H54 (cell line): ENCODE measurements at places on chromosomes 1 and 21.

DNA sequence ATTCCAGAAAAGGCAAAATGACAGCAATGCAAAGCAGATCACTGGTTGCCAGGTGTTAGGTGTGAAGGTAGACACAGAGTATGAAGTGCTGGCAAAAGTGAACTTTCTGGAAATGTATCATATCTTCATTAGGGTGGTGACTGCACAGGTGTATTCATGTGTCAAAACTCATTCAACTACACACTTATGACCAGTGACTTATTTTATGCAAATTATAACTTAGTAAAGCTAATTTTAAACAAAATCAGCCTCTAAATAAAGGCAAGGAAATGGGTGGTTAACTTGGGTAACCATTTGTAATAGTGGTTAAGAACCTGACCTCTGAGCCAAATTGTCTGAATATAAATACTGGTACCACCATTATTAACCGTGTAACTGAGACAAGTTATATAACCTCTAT lies 7.4 kb downstream of the COP1 start:
- DNase-seq, result no peak

DNA sequence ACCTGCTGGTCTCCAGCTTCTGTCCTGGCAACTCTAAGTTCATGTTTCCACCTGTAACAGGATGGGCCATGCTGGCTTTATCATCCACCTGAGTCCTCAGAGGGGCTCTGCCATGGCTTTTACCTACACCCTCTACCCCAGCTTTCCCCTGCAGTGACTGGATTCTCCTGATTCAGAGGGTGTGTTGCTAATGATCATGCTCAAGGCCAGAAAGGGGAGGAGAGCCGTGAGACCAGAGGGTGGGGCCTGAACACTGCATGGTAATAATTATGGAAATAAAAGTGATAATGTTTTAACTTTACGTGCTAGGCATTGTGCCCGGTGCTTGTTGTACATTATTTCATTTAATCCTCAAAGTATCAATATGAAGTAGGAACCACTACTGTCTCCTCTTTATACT lies 53.3 kb downstream of the CNIH3 start:
- no peak for DNase-seq

DNA sequence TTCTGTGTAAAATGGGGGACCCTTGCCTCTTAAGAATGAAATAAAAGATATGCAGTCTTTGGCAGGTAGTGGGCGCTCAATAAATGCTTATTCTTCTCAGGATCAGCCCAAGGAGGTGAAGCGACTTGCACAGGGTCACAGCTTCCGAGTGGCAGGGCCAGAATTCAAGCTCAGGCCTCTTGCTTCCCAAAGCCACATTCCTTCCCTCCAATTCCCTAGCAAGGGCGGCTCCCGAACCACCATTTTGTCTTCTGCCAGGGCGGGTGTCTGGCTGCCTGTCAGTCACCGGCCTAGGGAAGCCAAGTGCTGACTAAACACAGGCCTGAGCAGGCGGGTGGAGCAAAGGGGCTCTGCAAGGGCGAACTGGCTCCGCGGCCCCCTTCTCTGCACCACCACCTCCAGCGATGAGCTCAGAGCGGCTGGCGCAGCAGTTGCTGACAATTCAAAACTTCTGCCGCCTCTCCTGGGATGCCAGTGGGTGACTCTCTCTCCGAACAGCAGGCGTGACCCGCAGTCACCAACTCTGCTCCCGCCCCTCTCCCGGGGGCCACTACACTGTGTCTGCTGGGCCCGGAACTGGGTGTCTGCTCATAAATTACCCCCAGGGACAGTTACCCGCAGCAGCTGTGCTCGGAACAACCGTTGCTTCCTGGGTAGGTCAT lies 10.8 kb downstream of the GPR3 start:
- DNase-seq, result no peak

- no peak for DNase-seq
Measured at GRCh38 chr21:44579833-44580144, 615 bp downstream of the KRTAP10-5 start.

DNA sequence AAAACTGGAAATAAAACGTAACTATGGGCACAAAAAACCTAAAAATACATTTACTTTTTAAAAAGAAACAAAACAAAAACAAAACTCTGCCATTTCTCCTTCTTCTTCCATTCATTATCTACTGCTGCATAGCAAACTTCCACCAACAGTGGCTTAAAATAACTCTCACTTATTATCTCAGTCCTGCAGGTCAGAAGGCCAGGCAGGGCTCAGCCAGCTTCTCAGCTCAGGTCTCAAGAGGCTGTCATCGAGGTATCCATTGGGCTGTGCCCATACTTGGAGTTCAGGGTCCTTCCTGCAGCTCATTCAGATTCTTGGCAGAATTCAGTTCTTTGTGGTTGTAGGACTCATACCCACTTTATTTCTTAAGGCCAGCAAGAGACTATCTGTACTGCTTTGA lies 352.7 kb upstream of the PLD5 start:
- DNase-seq, result no peak

DNA sequence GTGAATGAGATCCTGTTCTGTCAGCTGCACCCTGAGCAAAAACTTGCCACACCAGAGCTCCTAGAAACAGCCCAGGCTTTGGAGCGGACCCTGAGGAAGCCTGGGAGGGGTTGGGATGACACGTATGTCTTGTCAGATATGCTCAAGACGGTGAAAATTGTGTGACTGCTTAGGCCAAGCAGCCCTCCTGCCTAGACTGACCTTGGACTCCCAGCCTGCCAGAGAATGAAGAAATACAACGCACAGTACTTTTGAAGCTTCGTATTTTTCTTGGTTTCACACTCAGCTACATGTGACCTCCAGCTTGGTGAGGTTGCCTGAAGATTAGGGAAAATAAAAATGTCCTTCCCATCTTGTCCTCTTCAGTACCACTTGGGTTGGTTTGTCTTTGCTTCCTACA lies 15.1 kb downstream of the METTL13 start:
- no peak for DNase-seq

- peak; percentile 15 for DNase-seq
Measured at GRCh38 chr1:94884106-94884505, 42.8 kb downstream of the CNN3 start.

DNA sequence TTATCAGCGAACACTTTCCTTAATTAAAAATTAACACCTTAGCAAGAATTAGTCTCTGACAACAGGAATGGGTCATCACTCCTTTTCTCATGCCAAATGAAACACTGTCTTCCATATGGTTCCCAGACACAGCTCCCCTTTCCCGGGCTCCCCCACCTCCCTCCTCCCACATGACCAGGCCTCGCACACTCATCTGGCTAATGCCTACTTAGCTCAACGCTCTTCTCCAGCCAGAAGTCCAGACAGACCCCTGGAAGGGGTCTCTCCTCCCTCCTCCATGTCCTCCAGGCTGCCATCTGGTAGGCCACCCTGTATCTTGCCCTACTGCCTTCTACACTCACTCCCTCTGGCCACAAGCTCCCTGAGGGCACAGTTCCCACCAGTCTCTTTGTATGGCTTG lies 39.9 kb downstream of the KCNC4 start:
- no peak for DNase-seq

GRCh38 chr1:202283991-202284390 lies 57.7 kb downstream of the UBE2T start:
- peak; percentile 68 for DNase-seq

DNA sequence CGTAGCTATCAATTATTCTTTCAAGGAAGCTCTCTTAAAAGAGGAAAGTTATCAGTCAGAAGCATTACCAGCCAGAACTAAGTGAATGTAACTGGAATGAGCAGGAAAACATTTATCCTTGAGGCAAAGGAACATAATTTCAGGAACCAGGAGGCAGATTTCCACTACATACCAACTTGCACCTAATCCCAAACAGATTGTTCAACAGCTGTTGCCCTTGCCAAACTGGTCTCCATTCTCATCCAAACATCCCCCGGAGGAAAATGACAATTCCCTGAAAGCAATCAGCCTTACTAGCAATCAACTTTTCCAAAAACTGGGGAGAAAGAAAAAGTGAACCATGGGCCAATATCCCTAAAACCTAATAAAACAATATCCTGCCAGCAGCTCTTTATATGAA lies 35.0 kb downstream of the ENAH start:
- DNase-seq, result no peak

DNA sequence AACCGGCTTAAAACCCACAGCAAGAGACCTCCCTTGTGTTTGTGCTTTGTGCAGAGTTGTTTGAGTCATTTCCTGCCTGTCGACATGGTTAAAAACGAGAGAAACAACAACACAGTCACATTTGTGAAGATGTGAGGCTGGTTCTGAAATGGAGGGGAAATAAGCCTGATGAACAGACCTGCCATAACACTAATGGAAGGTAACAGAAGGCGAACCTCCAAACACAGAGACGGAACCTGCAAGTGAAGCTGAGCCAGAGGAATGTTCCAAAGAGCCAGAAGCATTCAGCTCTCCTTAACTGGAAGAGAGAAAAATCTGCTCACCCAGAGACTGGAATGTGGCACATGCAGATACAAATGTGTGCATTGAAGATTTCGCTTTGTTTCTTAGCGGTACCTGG lies 53.2 kb upstream of the RAVER2 start:
- DNase-seq, result peak; percentile 8

GRCh38 chr1:24707687-24708086 lies 37.6 kb upstream of the CLIC4 start:
- no peak for DNase-seq

GRCh38 chr1:55049914-55050278 lies 10.5 kb downstream of the PCSK9 start:
- no peak for DNase-seq

DNA sequence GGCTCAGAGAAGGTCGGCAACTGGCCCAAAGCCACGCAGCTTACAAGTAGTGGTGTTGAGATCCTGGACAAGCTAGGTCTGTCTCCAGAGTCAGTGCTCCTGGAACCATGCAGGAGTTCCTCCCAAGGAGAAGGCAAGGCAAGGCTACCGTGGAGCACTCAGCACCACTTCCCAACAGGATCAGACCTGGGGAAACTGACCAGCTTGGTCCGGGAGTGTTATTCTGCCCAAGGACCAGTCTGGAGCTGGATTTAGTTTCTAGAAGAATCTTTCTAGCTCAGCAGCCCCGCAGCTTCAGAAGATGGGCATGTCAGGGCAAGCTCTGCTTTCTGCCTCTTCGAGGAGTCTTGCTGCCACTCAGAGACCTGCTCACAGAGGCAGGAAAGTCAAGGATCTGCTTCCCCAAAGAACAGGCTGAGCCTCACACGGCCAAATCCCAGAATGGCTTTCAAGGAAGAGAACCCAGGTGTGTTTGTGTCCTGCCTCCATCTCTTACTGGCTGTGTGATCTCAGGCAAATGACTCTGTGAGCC lies 302.8 kb downstream of the MATN1 start:
- no peak for DNase-seq

DNA sequence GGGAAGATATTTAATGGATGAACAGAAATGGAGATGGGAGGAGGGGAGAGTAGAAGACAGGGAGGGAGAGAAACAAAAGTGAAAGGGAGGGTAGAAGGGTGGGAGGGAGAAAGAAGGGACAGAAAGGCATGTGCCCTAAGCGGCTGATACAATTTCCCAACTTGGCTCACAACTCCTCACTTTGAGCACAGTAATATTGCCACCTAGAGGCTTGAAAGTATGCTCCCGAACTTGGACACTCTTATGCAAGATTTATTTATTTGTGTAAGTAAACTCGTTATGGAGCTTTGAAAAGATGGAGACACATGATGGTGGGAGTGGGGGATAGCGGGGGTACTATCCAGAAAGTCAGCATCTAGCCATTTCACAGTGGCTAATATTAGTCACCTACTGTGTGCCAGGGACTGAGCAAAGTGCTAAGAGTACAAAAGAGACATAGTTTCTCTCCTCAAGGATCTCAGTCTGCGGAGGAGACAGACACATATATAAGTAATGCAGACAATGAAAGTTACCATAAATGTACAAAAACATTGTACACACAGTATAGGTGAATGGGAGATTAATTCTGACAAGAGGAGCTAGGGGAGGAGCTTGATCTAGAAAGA lies 189.7 kb downstream of the SEC16B start:
- peak; percentile 20 for DNase-seq

DNA sequence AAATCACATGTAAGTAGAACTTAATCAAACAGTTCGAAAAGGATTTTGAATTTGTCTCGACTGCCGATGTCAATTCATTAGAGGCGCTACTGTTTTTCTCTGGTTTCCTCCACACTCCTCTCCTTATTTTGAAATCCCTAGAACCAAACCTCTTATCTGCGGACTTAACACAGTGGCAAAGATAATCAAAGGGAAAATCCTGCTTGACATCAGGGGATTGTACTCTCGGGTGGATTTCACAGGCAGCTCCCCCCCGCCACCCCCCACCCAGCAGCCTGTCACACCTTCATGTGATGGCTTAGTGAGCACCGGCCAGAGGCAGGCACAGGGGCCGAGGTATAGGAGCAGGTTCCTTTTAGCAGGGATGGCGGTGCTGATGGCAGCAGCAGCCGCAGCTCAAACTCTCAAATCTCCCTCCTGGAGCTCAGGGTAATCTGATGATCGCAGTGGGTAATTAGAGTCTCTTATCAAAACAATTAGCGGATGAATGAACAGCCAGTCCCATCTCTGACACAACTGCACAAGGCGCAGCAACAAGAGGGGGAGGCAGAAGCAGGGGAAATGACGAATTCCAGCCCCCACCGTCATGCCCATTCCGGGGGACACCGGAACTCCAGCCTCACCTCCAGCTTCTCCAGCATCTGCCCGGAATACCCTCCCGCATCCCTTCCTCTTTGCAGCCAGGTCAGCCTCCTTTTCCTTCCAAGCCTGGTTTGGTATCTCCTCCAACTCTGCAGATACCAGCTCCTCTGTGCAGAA lies 80.3 kb downstream of the SSBP3 start:
- no peak for DNase-seq

GRCh38 chr1:47192458-47193384 lies 2.9 kb upstream of the PDZK1IP1 start:
- peak; percentile 38 for DNase-seq
